ENCODE measurements at places on chromosomes 16 and 17. TPM values are rescaled to one million over a fixed set of nuclear protein-coding genes. Genes with fewer than 3 reads are reported as not detected.

- H3K27me3 ChIP-seq: no peaks in the 10 kb centered on the region
- no peak overlapping the region for H3K4me3 ChIP-seq
- H3K36me3 ChIP-seq: peaks cover 45% of the 10 kb centered on the region
- DNase-seq: no peak
- H3K4me1 ChIP-seq: peaks cover 32% of the 10 kb centered on the region
These were observed 63.4 kb downstream of the CLEC16A start for GRCh38 chr16:11007714-11008280.

DNA sequence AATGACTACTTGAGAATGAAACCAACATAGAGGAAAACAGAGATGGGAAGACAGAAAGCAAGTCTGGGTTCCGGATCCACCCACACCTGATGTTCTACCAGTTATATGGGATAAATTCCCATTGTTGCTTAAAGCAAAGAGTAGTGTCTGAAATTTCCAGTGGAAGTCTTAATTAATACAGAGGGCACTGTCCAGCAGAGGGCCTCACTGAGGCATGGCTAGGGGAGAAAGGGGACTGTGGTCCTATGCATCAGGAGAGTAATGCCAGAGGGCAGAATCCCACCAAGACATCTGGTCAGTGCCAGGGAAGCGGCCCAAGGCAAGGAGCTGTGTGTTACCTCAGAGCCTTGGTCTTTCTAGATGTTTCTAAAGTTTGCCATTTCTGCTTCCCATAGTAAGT lies 7.5 kb upstream of the UMOD start:
- no peak overlapping the region for H3K4me3 ChIP-seq
- H3K36me3 ChIP-seq: no peaks in the 10 kb centered on the region
- H3K27ac ChIP-seq: no peak overlapping the region
- no peaks in the 10 kb centered on the region for H3K4me1 ChIP-seq

GRCh38 chr17:64386412-64387144 lies 4.1 kb downstream of the PECAM1 start:
- H3K4me3 ChIP-seq: no peak overlapping the region
- DNase-seq: no peak
- no peak overlapping the region for H3K27ac ChIP-seq
- H3K27me3 ChIP-seq: no peaks in the 10 kb centered on the region
- peaks cover 60% of the 10 kb centered on the region for H3K36me3 ChIP-seq

DNA sequence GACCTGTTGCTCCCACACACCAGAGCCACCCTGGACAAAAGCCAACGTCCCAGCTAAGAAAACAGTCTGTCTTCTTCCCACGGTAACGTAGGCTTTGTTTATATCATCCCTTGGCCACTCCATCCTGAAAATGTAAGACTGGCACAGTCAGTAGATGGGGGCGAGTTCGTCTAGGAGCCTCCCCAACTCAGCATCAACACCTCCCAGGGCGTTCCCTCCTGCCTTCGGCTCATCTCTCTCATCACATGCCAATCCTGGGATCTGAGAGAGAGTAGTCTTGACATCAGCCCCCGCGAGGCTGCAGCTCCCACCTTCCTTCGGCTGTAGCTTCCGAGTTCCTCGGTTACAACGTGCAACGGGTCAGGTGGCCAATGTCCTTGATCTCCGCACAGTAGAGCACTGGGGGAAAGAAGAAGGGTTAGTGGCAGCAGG lies 894 bp downstream of the RNF227 start:
- peak overlapping the region; percentile 87 for H3K4me3 ChIP-seq
- no peaks in the 10 kb centered on the region for H3K27me3 ChIP-seq
- H3K27ac ChIP-seq: peak overlapping the region; percentile 94
- DNase-seq: no peak

DNA sequence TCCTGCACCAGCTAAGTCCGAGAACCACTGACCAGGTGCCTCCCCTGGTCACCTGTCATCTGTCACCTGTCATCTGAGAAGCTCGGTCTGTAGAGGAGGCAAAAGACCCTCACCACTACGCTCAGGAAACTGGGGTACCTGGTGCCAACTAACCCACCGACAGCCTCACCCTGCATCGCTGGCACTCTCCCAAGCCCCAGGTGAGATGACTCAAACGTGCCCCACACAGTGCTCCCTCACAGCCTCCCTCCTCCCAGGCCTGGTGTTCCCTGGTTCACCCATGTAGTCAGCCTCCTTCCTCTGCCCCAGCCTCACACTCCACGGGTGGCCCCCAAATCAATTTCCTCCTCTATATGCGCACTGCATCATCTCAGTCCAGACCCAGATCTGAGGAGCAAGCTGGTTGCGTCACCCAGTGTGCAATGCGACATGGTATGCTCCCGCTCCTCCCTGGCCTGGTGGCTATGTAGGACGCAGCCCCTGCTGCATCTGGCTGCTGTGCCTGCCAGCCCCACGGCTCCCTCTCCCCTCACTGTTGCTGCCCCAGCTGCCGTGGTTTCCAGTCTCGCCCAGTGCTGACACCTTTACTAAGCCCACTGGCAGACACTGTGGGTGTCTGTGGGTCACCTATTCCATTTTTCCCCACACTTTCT lies 68.3 kb downstream of the GTF3C1 start:
- peaks cover 30% of the 10 kb centered on the region for H3K36me3 ChIP-seq
- no peak overlapping the region for H3K27ac ChIP-seq
- H3K27me3 ChIP-seq: no peaks in the 10 kb centered on the region
- H3K4me1 ChIP-seq: no peaks in the 10 kb centered on the region

GRCh38 chr17:6139447-6139832 lies 69.3 kb downstream of the WSCD1 start:
- H3K27me3 ChIP-seq: peaks cover 3% of the 10 kb centered on the region
- no peak overlapping the region for H3K4me3 ChIP-seq
- H3K36me3 ChIP-seq: no peaks in the 10 kb centered on the region
- no peak for DNase-seq
- H3K4me1 ChIP-seq: no peaks in the 10 kb centered on the region

GRCh38 chr17:42087042-42087701 lies 11.1 kb downstream of the ZNF385C start:
- DNase-seq: no peak
- H3K4me1 ChIP-seq: no peaks in the 10 kb centered on the region
- no peak overlapping the region for H3K4me3 ChIP-seq
- peaks cover 13% of the 10 kb centered on the region for H3K27me3 ChIP-seq

DNA sequence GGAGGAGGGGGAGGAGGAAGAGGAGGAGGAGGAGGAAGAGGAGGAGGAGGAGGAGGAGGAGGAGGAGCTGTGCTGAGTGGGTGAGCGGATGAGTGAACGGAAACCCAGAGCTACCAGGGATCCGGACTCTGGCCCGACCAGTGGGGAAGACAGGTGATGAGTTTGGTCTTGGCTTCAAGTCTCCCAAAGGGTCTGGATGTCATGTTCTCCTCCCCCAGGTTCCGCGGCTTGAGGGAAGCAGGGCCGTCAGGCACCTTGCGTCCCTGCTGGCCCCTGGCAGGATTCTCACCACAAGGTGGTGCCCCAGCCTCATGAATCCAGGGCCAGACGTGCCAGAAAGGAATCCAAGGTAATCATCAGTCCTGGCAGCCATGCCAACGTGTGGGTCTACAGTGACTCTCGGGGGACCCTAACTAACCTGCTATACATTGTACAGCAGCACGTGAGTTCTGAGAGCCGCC lies 13.5 kb upstream of the ABAT start:
- H3K4me1 ChIP-seq: no peaks in the 10 kb centered on the region
- no peak overlapping the region for H3K27ac ChIP-seq
- no peaks in the 10 kb centered on the region for H3K36me3 ChIP-seq
- H3K27me3 ChIP-seq: no peaks in the 10 kb centered on the region

- no peaks in the 10 kb centered on the region for H3K27me3 ChIP-seq
- H3K27ac ChIP-seq: no peak within 1 kb of the TSS
- peaks cover 40% of the 10 kb centered on the region for H3K4me1 ChIP-seq
- no peak for DNase-seq
- no peak within 1 kb of the TSS for H3K4me3 ChIP-seq
- peaks cover 60% of the 10 kb centered on the region for H3K36me3 ChIP-seq
These were observed at the start of gene CMTM1 for GRCh38 chr16:66566051-66566901. Gene CMTM1 (plus strand): TSS chr16:66566439. CDS start chr16:66566514, 75 bp downstream.

GRCh38 chr16:10514369-10515055 lies 65.9 kb downstream of the EMP2 start:
- peak; percentile 57 for DNase-seq
- no peak overlapping the region for H3K4me3 ChIP-seq
- peaks cover 18% of the 10 kb centered on the region for H3K27me3 ChIP-seq
- H3K36me3 ChIP-seq: no peaks in the 10 kb centered on the region
- no peak overlapping the region for H3K27ac ChIP-seq

DNA sequence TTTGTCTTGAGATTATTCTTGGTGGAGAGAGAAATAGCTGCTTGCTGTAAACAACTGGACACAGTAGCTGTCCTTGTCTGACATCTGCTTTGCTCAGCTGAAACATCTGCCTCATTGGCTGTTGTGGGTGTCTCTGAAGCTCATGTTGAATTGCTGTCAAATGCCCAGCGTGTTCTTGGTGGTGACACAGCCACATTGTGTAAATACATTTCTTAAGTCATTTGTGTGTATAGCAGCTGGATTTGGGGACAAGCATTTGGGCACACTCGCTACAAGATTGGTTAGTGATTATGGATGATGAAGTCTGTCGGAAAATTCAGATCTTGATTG lies 5.3 kb downstream of the FAM234A start:
- DNase-seq: no peak
- H3K27me3 ChIP-seq: peaks cover 10% of the 10 kb centered on the region
- H3K36me3 ChIP-seq: no peaks in the 10 kb centered on the region

DNA sequence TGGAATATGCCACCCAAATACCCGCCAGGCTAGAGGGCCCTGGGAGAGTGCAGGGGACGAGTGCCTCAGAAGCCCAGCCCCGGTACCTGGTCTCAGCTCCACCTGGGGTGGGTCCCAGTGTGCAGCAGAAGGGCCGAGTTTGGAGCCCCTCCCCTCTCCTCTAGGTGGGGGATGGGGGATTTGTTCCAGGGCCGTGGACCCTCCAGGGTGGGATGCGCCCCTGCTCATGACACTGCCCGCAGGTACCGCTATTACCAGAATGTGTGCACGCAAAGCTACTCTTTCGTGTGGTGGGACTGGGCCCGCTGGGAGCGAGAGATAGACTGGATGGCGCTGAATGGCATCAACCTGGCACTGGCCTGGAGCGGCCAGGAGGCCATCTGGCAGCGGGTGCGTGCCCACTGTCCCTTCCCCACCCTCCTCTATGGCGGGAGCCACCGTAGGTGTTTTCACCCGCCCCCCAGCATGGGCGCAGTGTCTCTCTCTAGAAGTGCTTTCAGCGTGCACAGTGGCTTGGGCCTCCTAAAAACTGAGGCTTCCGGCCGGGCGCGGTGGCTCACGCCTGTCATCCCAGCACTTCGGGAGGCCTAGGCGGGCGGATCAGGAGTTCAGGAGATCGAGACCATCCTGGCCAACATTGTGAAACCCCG lies 1.2 kb downstream of the NAGLU start:
- peaks cover 11% of the 10 kb centered on the region for H3K36me3 ChIP-seq
- peak overlapping the region; percentile 84 for H3K4me3 ChIP-seq
- peaks cover 12% of the 10 kb centered on the region for H3K27me3 ChIP-seq
- peak overlapping the region; percentile 84 for H3K27ac ChIP-seq
- no peak for DNase-seq
- peaks cover 43% of the 10 kb centered on the region for H3K4me1 ChIP-seq

DNA sequence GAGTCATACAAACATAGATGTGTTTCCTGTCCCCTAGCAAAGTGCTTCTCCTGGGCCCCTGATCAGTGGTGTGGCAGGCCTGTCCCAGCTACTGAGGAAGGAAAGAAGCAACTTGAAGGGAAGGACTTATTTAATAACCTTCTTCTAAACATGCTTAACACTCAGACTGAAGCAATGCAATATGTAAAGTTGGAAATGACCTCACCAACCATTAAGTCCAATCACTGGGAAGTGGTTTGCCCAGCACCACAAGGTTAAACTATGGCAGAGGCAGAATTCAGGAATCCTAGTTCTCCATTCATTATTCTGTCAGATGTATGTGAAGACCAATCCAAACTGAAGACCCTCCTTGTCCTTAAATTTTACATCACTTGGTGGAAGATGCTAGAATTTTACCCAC lies 39.1 kb downstream of the CENPV start:
- H3K4me3 ChIP-seq: no peak overlapping the region
- no peak for DNase-seq
- H3K27me3 ChIP-seq: no peaks in the 10 kb centered on the region
- no peak overlapping the region for H3K27ac ChIP-seq
- peaks cover 9% of the 10 kb centered on the region for H3K36me3 ChIP-seq

ATP2C2 gene
- total RNA-seq: not detected

KRT17 gene
- total RNA-seq: not detected

SLC5A10 gene
- not detected for total RNA-seq
